ENCODE measurements at places on chromosomes 1 and 21. TPM values are rescaled to one million over a fixed set of nuclear protein-coding genes. Genes with fewer than 3 reads are reported as not detected.

DNA sequence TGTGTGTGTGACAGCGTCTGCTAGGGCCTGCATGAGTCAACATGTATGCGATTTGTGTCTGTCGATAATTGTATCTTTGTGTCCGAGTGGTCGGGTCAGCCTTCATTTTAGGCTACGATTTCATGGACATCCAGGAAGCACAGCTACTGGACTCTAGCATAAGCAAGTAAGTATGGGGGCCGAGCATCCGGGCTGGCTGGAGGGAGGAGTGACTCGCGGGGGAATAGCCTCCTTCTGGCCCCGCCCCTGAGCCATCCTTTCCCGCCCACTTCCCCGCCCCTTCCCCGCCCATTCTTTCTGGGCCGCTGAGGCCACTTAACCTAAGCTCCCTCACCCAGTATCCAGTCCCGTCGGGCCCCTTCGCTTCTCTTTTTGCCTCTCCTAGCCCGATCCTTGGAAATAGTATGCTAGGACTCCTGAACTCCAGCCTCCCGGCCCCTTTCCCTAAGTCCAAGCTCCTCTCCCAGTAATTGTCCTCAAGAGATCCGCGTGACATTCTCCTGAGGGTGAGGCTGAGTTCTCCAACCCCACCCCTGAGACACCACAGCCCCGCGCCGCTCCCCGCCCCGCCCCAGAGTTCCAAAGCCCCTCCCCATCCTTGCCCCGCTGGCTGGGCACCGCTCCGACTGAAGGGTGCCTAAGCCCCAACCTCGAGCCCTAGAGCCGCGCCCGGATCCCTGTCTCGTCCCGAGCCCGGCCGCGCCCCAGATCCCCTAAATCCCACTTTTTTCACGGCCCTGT lies 1.2 kb downstream of the MAP3K6 start:
- no peaks in the 10 kb centered on the region for H3K36me3 ChIP-seq
- H3K27ac ChIP-seq, result peak overlapping the region; percentile 26
- peak; percentile 68 for DNase-seq
- H3K4me1 ChIP-seq, result peaks cover 57% of the 10 kb centered on the region

TFF2 gene
- not detected for total RNA-seq

MIXL1 gene
- total RNA-seq, result 0.58 TPM

- no peak for DNase-seq
- H3K4me1 ChIP-seq, result no peaks in the 10 kb centered on the region
- no peak overlapping the region for H3K27ac ChIP-seq
These were observed 49.7 kb downstream of the LMX1A start for GRCh38 chr1:165306543-165307434.

PIGM gene
- 3.8 TPM for total RNA-seq

TNNI3K gene
- total RNA-seq, result 0.72 TPM

GRCh38 chr1:61452176-61453035 lies 272.5 kb downstream of the TM2D1 start:
- no peak overlapping the region for H3K4me3 ChIP-seq
- peaks cover 7% of the 10 kb centered on the region for H3K4me1 ChIP-seq
- no peak overlapping the region for H3K27ac ChIP-seq
- no peak for DNase-seq
- H3K27me3 ChIP-seq, result no peaks in the 10 kb centered on the region
- no peaks in the 10 kb centered on the region for H3K36me3 ChIP-seq
